GM23248 (cell line): ENCODE measurements at places on chromosomes 5 and 9. TPM values are rescaled to one million over a fixed set of nuclear protein-coding genes. Genes with fewer than 3 reads are reported as not detected.
A peak's percentile ranks its signal among the peaks of the same experiment; 100 is the strongest.

- DNase-seq: peak; percentile 2
Measured at GRCh38 chr5:64838803-64839202, 70.1 kb downstream of the CWC27 start.

DNA sequence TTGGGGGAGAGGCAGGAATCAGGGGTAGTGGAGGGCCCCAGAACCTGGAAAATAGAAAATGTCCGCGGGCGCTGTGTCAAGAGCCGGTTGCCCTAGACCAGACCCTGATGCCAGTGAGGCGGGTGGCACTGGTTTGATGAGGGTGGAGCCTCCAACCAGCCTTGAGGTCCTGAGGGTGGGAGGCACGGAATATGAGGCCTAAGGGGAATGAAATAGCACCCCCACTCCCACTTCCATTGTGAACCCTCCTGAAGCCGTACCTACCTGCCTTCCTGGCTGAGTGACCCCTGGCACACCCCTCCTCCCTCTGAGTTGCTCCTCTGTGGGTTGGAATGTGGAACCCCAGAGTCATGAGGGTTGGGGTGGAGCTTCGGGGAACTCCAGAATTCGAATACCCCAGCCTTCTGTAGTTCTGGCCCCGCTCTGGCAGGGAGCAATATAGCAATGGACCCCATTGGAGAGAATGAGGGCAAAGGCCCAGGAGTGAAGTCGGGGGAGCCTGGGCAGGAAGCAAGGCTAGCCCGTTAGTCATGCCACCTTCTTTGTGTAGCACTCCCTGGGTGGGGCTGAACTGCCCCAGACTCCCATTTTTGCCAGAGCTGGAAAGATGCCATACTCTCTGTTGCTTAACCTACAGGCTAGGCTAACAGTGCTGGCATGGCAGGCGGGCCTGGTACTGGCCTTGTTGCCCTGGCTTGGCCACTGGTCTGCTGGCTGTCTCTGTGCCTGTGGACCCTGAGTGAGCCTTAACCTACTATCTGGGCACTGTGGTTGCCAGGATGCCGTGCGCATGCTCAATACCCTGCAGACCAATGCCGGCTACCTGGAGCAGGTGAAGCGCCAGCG is 1.0 kb downstream of the FPGS start:
- peak; percentile 81 for DNase-seq

DNA sequence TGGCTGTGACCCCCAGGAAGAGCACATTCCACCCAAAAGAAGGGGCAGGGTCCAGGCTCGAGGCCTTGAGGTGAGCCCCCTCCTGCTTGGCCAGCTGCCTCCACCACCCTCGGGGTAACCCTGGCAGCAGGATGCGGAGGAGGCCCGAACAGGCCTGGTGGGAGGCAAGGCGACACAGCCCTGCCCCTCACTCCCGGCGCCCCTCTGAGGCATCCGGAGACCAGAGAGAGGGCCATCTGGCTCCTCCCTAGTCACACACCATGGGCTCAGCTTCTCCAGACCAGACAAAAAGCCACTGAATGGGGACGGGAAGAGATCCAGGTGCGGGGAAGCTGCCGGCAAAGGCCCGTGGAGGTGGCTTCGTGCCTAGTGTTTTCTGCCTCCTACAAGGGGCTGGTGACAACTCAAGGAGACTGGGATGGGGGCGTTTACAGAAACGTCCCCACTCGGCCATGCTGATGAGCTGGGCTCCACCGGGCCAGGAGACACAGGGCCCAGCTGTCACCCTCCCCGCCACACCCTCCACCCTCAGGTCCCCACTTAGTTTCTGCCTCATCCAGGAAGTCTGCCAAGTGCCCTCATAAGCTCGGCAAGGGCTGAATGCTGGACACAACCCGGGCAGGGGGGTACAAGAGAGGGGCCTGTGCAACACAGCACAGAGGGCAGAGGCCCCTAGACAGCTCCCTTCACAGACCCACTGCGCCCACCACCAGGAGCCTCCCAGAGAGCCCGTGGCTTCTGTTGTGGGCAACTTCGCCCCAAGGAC is 41.9 kb downstream of the NACC2 start:
- peak; percentile 38 for DNase-seq

GRCh38 chr5:57442080-57442839 is 40.4 kb downstream of the ACTBL2 start:
- peak; percentile 96 for DNase-seq

GRCh38 chr5:95794070-95794516 is 28.4 kb downstream of the GLRX start:
- peak; percentile 57 for DNase-seq

- DNase-seq: peak; percentile 58
Measured at GRCh38 chr9:133658442-133659431, 22.6 kb downstream of the DBH start.

- DNase-seq: peak; percentile 15
Measured at GRCh38 chr5:36070687-36071571, 4.2 kb upstream of the UGT3A2 start.

DNA sequence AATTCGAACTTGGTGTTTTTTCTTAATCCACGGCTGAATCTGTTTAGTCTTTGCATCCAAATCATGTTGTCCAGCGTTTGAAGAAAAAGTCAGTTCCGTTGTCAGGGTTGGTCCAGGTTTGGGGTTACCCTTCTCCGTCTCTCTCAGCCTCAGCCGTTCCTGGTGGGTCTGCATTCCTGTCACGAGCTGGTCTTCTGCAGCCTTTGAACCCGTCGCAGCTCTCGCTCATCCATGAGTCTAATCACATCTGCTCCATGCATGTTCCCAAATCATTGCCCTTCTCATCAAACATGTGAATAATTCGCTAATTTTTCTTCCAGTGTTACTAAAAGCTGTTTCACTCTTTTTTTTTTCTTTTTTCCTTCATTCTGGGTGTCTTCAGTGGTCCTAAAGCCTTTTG is 39.0 kb upstream of the EXOC3 start:
- DNase-seq: no peak

DNA sequence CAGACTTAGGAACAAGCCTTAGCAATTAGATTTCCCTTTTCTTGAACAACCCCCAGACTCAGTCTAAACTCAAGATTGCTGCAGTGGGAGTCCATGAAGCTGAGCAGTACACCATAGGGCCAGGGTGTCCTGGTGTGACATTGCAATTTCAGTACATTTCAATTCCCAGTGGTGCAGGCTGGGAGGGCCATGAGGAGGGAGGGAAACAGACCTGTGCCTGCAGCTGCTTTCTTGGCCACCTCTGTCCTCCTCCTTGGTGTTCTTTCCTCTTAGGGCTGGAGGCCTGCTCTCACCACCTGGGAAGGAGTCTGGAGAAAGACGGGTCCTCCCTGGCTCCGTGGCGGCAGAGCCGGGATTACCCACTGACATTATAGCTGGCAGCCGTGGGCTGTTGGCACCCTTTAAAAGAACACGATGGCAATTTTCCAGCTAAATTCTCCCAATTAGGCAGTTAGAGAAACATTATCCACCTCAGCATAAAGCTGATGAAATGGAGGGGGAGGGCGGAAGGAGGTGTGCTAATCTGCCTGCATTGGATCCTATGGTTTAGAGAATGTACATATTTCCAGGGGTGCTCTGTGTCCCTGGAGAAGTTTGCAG is 186.4 kb downstream of the SLIT3 start:
- DNase-seq: no peak

DNA sequence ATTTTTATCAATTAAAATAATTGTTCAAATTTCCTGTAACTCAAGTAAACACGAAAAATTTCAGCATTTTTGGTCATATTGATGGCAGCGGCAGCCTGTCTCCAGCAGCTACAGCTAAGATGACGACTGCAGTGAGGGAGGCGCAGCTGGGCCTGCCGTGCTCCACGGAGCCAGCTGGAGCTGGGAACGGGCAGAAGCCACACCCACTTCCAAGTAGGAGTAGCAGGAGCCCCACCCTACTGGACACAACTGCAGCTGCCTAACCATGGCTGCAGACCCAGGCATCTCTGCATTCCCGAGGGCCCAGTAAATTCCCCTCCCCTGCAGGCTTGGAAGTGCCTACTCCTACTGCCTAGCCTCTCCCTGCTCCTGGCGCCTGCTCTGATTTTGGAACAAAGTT is 2031.7 kb downstream of the EFNA5 start:
- DNase-seq: no peak

DNA sequence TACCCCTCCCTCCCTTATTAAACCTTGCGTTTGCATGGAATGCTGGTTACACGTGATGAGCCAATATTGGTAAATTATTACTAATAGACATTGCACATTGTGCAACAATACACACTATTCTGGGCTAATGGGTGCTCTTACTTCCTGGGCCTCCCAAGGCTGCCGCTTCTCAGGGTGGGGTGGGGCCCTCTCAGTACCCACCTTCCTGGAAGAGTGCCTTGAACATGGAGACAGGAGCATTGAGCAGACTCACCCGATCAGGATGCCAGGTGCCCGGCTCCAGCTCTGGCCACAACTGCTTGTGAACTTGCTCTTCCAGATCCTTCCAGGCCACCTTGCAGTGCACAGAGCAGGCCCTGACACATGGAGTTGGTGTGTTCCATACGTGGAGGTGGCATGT is 24.7 kb upstream of the CEP72 start:
- DNase-seq: no peak

PDE8B gene
- total RNA-seq: not detected in 2 replicates

EPB41L4A gene
- 0.11 and 1.8 TPM in 2 replicates for total RNA-seq
